Dermis microvascular lymphatic vessel endothelial cell (primary cell): ENCODE measurements at places on chromosomes 12 and 14.

DNA sequence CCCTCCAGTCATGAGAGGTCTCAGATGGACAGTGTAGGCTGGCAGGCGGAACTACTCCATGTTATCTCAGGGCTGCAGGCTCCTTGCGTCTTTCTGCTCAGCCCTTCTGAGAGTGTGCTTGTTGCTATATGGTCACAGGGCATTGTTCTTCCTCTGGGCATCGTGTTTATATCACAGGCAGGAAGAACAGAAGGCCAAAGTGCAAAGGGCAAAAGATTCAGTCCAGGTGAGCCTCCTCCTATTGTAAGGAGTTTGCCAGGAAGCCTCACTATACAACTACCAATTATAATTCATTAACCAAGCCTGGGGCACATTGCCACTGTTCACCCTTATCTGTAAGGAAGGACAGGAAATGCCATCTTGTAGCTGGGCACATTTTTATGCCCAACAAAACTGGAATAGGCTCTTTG, 195.5 kb upstream of the KITLG start:
- no peak for DNase-seq

DNA sequence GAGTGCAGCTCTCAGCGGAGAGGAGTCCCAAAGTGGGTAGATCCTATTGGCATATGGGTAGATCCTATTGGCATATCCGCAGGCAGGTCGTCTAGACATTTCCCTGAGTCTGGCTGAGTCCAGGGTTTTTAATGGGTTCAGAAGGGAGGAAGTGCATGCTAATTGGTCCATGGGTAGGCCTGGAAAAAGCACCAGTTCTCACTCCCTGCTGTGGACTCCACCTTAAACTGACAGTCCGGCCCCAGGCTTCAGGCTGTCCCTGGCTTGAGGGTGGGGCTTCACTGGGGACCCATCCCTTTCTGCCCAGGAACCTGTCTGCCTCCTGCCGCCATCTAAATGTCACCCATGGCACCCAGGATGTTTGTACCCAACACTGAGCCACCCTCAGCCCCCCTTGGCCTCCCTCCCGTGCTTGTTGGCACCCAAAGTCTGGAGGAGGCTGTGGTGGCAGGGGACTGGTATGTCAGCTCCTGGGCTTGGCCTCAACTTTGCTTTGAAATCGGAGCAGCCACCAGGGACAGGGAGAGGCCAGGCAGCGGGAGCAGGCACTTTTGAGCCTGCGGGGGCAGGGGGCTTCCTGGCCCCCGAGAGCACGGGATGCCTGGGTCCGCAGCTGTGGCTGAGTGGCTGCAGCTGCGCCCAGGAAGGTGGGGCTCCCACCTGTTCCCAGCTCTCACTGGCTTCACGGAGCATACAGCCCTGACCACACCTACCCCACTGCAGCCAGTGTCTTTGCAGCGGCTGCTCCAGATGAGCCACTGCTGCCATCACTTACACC, 29.6 kb upstream of the YAF2 start:
- no peak for DNase-seq

- no peak for DNase-seq
These were observed 288.4 kb downstream of the CACNA1C start for GRCh38 chr12:2341051-2341751.

- DNase-seq, result no peak
These were observed 117.4 kb downstream of the KTN1 start for GRCh38 chr14:55697414-55697861.

DNA sequence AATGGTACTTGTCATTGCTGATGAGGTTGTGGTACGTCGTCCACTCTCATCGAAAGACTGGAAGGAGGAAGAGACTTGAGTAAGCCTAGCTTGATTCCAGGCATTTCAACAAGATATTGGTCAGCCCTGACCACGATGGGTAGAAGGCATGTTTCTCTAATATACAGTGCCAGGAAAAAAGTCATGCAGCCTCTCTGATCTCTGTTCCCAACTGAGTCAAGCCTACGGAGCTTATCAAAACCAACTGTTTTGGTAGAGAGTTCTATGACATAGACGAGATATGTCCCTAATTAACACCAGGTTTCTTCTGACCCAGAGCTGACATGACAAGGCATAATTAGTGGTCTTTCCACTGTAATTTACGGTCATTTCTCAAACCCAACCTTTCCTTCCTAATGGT, 58.5 kb downstream of the NIN start:
- DNase-seq, result no peak

GRCh38 chr12:77723308-77723707, 107.4 kb upstream of the NAV3 start:
- no peak for DNase-seq

DNA sequence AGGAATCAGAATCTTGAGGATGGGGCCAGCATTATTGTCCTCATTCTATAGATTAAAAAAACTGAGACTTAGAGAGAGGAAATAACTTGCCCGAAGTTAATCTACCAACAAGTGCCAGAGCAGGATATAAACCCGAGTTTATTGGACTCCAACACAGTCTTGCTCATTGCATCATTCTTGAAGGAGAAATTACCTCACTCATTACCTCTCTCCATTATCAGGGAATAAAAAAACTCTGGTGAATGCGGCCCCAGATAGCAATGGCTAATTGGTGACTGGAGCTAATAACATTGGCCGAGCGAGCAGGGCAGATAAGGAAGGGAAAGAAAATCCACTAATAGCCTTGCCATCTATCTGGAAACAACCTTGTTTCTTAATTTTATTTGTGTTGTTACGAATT, 24.7 kb upstream of the TMED10 start:
- DNase-seq, result no peak

- DNase-seq, result peak; percentile 94
These were observed 92.7 kb downstream of the LRRC74A start for GRCh38 chr14:76918782-76919394.

DNA sequence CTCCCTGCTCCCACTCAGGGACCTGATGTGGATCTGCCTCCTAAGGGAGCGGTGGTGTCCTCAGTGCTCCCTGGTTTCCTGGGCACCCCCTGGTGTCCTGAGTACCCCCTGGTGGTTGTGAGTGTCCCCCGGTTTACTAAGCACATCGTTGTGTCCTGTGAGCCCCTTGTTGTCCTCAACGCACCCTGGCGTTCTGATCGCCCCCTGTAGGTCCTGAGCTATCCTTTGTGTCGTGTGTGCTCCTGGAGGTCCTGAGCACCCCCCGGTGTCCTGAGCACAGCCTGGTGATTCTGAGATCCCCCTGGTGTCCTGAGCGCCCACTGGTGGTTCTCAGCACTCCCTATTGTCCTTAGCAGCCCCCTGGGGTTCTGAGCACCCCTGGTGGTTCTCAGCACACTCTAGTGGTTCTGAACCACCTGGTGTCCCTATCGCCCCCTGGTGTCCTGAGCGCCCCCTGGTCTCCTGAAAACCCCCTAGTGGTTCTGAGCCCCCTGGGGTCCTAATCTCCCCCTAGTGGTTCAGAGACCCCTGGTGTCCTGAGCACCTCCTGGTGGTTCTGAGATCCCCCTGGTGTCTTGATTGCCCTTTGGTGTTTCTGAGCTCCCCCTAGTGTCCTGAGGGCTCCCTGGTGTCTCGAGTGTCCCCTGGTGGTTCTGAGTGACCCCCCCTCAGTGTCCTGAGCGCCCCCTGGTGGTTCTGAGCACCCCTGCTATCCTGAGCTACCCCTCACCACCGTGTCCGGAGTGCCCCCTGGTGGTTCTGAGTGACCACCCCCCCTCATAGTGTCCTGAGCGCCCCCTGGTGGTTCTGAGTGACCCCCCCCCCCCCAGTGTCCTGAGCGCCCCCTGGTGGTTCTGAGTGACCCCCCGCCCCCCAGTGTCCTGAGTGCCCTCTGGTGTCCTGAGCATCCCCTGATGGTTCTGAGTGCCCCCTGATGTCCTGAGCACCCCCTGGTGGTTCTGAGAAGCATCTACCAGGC, 615.1 kb downstream of the TMEM121 start:
- no peak for DNase-seq

DNA sequence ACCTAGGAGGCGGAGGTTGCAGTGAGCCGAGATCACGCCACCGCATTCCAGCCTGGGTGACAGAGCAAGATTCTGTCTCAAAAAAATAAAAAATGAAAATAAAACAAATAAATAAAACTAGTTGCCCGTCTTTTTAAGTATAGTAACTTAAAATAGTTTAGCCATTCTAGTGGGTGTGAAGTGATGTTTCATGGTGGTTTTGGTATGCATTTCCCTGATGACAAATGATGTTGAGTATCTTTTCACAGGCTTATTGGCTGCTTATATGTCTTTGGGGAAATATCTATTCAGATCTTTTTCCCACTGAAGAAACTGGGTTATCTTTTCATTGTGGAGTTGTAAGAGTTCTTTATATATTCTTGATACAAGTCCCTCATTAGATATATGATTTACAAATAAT, 102.4 kb upstream of the METAP2 start:
- DNase-seq, result no peak

- no peak for DNase-seq
These were observed 1.2 kb upstream of the DCAF11 start for GRCh38 chr14:24113379-24113800.

GRCh38 chr12:25420116-25420515, 133.0 kb downstream of the LMNTD1 start:
- no peak for DNase-seq

GRCh38 chr12:78671295-78671694, 193.3 kb upstream of the SYT1 start:
- peak; percentile 14 for DNase-seq

DNA sequence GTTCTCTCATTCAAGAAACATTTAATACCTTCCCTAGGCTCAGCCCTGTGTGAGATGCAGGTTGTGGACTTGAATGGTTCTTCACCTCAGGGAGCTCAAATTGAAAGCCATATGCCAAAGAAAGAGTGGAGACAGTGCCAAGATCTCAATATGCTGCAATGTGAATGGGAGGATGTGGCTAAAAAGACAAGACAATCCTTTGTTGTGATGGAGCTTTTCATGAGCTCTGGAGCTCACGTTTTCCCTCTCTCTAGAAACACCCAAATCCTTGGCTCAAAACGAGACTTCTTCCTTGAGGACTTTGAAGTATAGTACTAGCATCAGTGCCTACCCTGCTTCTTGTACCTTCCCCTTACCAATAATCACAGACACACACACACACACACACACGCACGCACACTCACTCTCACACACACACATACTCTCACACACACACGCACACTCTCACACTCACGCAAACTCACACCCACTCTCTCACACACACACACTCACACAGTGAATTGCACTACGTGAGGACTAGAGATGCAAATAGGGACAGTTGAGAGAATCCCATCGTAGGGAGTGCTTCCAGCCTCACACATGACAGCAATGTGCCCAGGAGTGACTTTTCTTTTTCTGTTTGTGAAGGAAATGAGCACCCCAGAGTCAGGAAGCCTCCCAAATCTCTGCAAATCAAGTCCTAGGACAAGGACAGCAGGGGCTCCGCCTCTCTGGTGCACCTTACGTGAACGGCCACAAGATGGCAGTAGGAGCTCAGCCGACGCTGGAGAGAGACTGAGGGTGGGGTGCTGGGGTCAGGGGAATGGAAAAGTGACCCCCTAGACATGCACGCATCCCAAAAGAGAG, 231.4 kb downstream of the PCNX1 start:
- peak; percentile 51 for DNase-seq

DNA sequence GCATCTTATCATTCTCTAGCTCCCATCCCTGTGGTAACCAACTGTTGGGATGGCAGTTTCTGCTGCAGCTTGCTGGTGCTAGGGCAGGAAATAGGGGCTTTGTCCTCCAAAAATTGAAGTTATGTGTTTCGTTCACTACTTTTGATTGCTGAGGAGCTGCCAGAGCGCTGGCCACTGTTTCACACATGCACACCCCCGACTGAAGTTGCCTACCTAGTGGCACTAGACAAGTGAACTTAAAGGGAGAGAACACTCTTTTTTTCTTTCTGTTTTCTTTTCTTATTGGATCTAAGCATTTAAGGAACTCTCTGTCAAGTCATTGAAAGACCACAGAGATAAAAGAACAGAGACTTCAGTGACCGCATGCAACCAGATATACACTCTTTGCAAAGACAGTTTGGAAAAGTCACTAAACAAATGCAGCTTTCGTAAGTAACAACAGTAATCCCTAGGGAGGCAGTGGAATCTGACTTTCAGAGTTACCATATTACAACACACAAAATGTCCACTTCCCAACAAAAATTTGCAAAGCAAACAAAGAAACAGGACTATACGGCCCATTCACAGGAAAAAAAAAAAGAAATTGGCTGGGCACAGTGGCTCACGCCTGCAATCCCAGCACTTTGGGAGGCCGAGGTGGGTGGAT, 12.0 kb downstream of the TFCP2 start:
- no peak for DNase-seq

DNA sequence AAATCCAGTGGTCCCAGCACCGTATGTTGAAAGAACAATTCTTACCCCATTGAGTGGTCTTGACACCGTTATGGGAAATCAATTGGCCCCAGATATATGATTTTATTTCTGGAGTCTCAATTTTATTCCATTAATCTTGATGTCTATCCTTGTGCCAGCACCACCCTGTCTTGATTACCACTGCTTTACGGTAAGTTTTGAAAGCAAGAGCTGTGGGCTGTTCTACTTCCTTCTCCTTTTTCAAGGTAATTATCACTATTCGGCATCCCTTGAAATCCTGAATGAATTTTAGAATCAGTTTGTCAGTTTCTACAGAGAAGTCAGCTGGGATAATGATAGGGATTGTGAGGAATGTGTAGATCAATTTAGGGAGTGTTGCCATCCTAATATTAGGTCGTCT, 160.8 kb upstream of the SFSWAP start:
- DNase-seq, result no peak

DNA sequence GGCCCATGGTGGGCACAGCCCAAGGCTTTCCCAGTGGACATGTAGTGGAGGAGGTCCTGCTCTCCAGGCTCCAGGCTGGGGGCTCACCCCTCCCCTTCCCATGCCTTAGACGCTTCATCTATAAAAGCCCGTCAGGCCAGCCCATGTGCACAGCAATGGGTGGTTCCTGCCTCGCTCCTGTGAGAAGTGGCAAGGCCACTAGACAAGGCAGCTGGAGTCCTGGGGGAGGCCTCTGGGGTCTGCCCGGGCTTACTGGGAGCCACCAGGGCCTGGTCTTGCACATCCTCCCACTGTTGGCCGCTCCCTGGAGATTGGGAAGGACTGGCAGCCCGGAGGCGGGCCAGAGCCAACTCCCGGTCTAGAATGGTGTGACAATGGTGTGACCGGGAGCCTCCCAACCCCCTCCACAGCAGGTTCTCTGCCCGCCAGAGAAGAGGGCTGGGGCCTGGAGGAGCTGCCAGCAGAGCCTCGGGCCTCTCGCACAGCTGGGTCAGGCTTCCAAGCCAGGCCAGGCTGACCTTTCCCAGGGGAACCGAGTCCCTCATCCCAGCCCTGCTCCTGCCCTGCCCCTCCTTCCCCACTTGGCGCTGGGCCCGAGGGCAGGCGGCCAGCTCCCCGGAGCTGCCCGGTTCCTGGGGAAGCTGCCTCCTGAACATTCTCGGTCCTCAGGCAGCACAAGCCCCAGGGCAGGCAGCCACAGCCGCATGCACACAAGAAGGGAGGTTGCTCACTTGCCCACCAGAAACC, 97.9 kb downstream of the RFLNA start:
- DNase-seq, result peak; percentile 27

GRCh38 chr14:68264260-68264569, 444.6 kb downstream of the RAD51B start:
- DNase-seq, result peak; percentile 62
